ENCODE measurements at places on chromosomes 6 and 20.

DNA sequence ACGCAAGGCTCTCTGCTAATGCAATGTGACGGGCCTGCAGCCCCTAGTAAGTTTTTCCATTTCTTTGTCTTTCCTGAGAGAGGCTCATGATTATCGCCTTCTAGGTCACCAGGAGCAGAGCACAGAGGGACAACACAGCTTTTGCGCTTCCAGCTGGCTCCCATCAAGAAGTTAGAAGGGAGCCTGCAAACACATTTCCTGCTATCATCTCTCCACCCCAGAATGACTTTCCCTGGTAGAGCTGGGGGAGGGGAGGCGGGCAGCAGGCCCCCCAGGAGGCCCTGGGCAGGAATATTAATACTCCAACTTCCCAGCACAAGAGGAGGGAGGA, 35.7 kb upstream of the CCDC167 start:
- DNase-seq, result no peak

DNA sequence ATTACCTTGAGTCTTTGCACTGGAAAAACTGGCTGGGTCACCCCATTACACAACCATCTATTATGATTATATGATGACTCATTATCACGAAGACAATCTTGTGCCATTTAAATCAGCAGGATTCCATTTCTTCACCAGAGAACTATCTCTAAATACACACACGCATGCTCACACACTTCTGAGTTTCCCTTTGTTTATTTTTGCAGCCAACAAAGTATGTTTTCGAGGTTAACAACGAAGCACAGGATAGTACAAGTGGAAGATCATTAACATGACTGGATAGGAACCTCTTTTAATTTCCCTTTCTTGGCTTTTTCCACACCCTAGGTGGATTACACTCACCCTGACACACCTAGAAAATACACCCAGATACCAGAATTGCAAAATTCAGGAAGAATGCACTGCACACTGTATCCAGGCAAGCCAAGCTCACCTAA, 18.9 kb downstream of the PERP start:
- DNase-seq, result no peak

GRCh38 chr6:144158133-144158532, 7.8 kb downstream of the STX11 start:
- DNase-seq, result no peak

DNA sequence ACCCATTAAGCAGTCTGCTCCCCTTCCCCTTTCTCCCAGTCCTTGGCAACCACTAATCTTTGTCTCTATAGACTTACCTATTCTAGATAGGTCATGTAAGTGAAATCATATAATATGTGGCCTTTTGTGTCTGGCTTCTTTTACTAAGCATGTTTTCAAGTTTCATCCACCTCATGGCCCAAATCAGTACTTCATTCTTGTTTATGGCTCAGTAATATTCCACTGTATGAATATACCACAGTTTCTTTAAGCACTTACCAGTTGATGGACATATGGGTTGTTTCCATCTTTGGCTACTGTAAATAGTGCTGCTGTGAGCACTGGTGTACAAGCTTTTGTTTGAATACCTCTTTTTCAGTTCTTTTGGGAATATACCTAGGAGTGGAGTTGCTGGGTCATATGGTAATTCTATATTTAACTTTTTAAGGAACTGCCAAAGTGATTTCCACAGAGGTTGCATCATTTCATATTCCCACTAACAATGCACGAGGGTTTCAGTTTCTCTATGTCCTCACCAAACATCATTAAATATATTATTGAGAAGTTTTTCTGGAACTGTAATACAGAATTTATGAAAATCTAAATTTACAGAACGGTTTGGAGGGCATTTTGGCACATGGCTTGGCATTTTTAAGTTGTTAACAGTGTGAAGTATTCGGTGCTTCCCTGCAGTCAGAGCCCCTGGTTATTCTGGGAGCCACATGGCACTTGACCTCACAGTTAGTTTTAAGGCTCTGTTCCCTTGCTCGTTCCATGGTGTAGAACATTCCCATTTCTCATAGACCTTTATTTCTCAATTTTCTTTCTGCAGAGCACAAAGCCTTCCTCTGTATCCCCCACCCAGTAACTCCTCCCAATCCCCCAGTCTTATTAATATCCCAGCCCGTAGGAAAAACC, 27.0 kb upstream of the DTNBP1 start:
- no peak for DNase-seq

GRCh38 chr6:135162678-135163439, 18.2 kb upstream of the MYB start:
- DNase-seq, result no peak

- no peak for DNase-seq
These were observed 4.9 kb upstream of the ASCC3 start for GRCh38 chr6:100886076-100886475.

DNA sequence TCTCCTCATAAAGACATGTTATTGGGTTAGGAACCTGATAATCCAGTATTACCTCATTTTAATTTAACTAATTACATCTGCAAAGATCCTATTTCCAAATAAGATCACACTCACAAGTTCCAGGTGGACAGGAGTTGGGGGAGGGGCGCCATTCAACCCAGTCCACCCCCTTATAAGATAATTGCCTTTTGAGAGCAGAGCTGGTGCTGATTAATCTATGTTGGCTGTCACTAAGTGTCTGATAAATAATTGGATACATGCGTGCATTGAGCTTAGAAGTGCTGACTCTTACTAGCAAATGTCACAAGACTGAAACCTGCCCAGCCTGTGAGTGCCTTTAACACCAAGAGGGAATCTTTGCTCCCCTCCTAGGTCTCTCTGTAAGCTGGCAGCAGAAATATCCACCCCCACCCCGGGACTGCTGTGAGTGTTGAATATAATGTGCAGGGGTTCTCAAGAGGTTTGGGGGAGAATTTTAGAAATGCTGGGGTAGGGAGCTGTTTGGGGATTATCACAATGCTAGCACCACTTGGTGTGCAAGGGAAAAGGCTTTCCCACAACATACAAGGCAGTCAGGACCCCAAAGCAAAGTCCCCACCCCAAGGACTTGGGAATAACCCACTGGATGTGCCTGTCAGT, 87.5 kb downstream of the ANKRD60 start:
- no peak for DNase-seq
